ENCODE measurements at places on chromosomes 6 and 20. TPM values are rescaled to one million over a fixed set of nuclear protein-coding genes. Genes with fewer than 3 reads are reported as not detected.

Gene LAMA5
- total RNA-seq = 102 TPM

Gene FUT9
- total RNA-seq = not detected

Gene RAET1G
- not detected for total RNA-seq

Gene ZNF165
- 0.44 TPM for total RNA-seq

Gene MED23
- total RNA-seq = 27.8 TPM

Gene ADGRB3
- 17.9 TPM for total RNA-seq

Gene ZFAND3
- total RNA-seq = 38.4 TPM

Gene MCCD1
- total RNA-seq = not detected

Gene OR2B6
- not detected for total RNA-seq

Gene FOXA2
- total RNA-seq = 0.60 TPM

Gene SLC22A3
- total RNA-seq = 361 TPM

Gene COX4I2
- not detected for total RNA-seq

Gene NTSR1
- total RNA-seq = 0.30 TPM

Gene SLC52A3
- 13.2 TPM for total RNA-seq

Gene EYS
- 0.39 TPM for total RNA-seq

Gene FAM184A
- total RNA-seq = 3.6 TPM

Gene COL11A2
- 4.2 TPM for total RNA-seq

Gene GTSF1L
- not detected for total RNA-seq

Gene TMEM242
- 6.0 TPM for total RNA-seq

Gene NR2E1
- not detected for total RNA-seq

Gene MUCL3
- total RNA-seq = not detected

Gene BPIFB2
- total RNA-seq = not detected

Gene SCRT2
- not detected for total RNA-seq

Gene CAGE1
- total RNA-seq = not detected

Gene SASH1
- total RNA-seq = 142 TPM

Gene MYLK4
- 0.42 TPM for total RNA-seq

Gene DNAH8
- 0.22 TPM for total RNA-seq

Gene MDFI
- total RNA-seq = 27.3 TPM

Gene GINS1
- 0.21 TPM for total RNA-seq

Gene MTCH1
- 278 TPM for total RNA-seq

Gene TMEM74B
- 2.1 TPM for total RNA-seq

Gene NCOA7
- 66.3 TPM for total RNA-seq

Gene SOBP
- 6.3 TPM for total RNA-seq

Gene BPIFB4
- total RNA-seq = not detected

Gene C20orf144
- total RNA-seq = not detected

Gene WDR46
- total RNA-seq = 46.5 TPM

Gene ASIP
- 1.4 TPM for total RNA-seq

Gene RING1
- total RNA-seq = 22.5 TPM

Gene MCUR1
- total RNA-seq = 10.9 TPM

Gene OPN5
- total RNA-seq = not detected

Gene KIF6
- total RNA-seq = 0.22 TPM

Gene EGFL8
- 388 TPM for total RNA-seq

Gene IMPG1
- not detected for total RNA-seq

Gene CST2
- 0.98 TPM for total RNA-seq

Gene TFAP2C
- 2.1 TPM for total RNA-seq

Gene CSTF1
- total RNA-seq = 17.6 TPM

Gene SSTR4
- not detected for total RNA-seq

Gene MAPK13
- total RNA-seq = 3.9 TPM

Gene OR2H1
- total RNA-seq = not detected

Gene FOXF2
- 0.22 TPM for total RNA-seq

Gene SALL4
- 0.66 TPM for total RNA-seq

Gene UNC93A
- not detected for total RNA-seq

Gene PPP1R3G
- 2.1 TPM for total RNA-seq

Gene ENPP1
- 22.8 TPM for total RNA-seq

Gene TSPYL4
- total RNA-seq = 18.8 TPM

Gene VIP
- total RNA-seq = 1.3 TPM

Gene ERMARD
- total RNA-seq = 27.4 TPM

Measured in tibial nerve (tissue), 4 donors.